ENCODE measurements at places on chromosomes 16 and 17. TPM values are rescaled to one million over a fixed set of nuclear protein-coding genes. Genes with fewer than 3 reads are reported as not detected.

Gene NT5M
- 11.5 TPM for total RNA-seq

Gene CEP295NL
- 0.78 TPM for total RNA-seq

Gene CYGB
- 21.0 TPM for total RNA-seq

- H3K27ac ChIP-seq: no peak overlapping the region
- no peaks in the 10 kb centered on the region for H3K27me3 ChIP-seq
- H3K4me3 ChIP-seq: no peak overlapping the region
- no peaks in the 10 kb centered on the region for H3K36me3 ChIP-seq
- no peaks in the 10 kb centered on the region for H3K4me1 ChIP-seq
These were observed 105.7 kb downstream of the SYCE1L start for GRCh38 chr16:77304877-77305276.

DNA sequence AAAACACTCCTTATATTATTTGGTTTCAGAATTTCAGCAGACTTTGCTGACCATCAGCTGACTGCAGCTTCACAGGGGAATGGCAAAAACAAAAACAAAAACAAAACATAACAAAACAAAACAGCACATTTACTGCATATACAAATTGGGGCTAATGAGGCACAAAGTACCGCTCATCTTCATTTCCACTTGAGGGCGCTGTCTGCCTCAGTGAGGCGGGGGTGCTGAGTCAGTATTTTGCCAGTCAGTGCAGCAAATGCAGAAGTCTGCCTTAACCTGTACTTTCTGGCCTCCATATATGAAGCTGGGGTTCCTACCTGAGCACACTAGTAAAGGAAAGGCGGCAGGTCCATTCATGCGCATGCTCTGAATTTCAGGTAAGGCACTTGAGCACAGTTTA lies 13.5 kb upstream of the DYNLRB2 start:
- peaks cover 27% of the 10 kb centered on the region for H3K27me3 ChIP-seq
- DNase-seq: no peak
- H3K4me3 ChIP-seq: no peak overlapping the region
- no peaks in the 10 kb centered on the region for H3K4me1 ChIP-seq

DNA sequence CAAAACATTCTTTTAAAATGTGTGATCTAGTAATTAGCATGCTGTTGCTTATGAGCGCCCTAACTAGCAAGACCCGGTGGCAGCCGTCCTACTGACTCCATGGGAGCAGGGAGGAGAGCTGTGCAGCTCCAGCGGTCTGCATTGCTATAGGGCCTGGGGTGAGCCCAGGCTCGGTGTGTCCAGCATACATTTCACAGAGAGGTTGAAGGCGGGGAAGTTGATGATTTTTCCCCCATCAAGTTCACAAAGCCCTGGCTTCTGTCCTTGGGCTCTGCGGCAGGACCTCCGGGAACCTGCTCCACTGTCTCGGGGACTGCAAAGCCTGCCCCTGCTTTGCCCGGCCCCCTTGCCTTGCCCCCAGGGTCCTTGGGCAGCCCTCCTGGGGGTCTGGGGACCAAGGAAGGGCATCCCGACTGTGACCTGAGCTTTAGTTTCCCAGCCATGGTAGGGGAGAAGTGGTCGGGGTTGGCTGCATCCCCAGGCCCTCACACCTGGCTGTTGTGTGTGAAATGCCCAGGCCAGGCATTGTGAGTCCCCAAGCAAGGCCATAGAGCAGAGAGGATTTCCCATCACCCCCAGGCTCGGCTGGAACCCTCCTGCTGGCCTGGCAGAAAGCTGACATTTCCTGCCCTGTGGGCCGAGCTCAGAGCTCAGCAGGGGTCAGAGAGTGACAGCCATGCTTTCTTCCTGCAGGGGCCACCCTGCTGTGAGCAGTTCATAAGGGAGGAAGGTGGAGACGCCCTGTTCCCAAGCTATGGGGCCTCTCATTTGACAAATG lies 24.8 kb downstream of the KCNJ12 start:
- no peaks in the 10 kb centered on the region for H3K36me3 ChIP-seq
- no peak for DNase-seq
- H3K27ac ChIP-seq: no peak overlapping the region

- no peak for DNase-seq
- H3K27ac ChIP-seq: no peak overlapping the region
- no peaks in the 10 kb centered on the region for H3K36me3 ChIP-seq
- H3K4me1 ChIP-seq: no peaks in the 10 kb centered on the region
These were observed 10.9 kb downstream of the SLC13A2 start for GRCh38 chr17:28484296-28484695.

Data from esophagus muscularis mucosa (tissue), 4 donors.